ENCODE measurements at places on chromosomes 4 and X.
A peak's percentile ranks its signal among the peaks of the same experiment; 100 is the strongest.

GRCh38 chrX:150575419-150575814 is 7.0 kb downstream of the MTM1 start:
- peak; percentile 49 for DNase-seq

- DNase-seq: no peak
Observed at GRCh38 chr4:23635468-23635867, 254.4 kb downstream of the PPARGC1A start.

GRCh38 chrX:123779908-123780396 is 47.1 kb upstream of the THOC2 start:
- DNase-seq: no peak

GRCh38 chr4:26955241-26955640 is 94.6 kb downstream of the STIM2 start:
- DNase-seq: no peak

GRCh38 chr4:177371461-177371860 is 61.8 kb downstream of the NEIL3 start:
- no peak for DNase-seq

- DNase-seq: no peak
Observed at GRCh38 chrX:80648023-80648422, 161.7 kb downstream of the BRWD3 start.

GRCh38 chrX:20347481-20347880 is 80.8 kb upstream of the RPS6KA3 start:
- DNase-seq: no peak

DNA sequence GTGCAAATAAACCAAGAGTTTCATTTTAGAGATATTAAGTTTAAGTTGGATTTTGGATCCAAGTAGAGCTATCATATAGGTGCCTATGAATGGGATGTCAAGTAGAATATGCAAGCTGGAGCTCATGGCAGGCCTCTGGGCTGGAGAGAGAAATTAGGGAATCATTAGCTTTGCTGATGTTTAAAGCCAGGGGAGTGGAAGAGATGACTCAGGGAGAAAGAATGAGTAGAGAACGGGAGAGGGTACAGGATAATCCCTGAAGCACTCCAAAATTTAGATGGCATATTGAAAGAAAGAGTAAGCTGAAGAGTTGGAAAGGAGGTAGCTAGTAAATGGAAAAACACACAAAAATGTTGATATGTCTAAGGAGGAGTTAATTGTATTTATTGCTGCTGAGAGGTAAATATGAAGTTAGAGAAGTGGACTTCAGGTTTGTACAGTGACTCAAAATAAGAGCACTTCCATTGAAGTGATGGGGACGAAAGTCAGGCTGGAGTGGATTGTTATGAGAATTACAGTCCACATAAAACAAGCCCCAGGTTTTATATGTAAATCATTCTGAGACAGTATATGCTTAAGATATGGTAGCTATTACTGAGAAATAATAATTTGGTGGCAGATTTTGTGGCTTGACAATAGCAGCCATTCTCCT is 72.5 kb upstream of the GRXCR1 start:
- no peak for DNase-seq

- DNase-seq: no peak
Observed at GRCh38 chr4:173317004-173317403, 17.2 kb downstream of the HMGB2 start.

GRCh38 chr4:142293536-142293935 is 552.6 kb downstream of the INPP4B start:
- no peak for DNase-seq

GRCh38 chr4:78720994-78721677 is 55.0 kb upstream of the BMP2K start:
- no peak for DNase-seq

DNA sequence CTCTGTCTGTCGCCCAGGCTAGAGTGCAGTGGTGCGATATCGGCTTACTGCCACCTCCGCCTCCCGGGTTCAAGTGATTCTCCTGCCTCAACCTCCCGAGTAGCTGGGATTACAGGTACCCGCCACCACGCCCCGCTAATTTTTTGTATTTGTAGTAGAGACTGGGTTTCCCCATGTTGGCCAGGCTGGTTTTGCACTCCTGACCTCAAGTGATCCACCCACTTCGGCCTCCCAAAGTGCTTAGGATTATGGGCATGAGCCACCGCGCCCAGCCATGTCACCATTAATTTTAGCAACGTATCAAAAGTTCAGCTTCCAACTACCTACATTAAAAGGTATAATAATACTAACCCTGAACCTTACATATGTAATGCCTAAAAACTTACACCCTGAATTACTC is 940 bp upstream of the UTP3 start:
- DNase-seq: no peak

DNA sequence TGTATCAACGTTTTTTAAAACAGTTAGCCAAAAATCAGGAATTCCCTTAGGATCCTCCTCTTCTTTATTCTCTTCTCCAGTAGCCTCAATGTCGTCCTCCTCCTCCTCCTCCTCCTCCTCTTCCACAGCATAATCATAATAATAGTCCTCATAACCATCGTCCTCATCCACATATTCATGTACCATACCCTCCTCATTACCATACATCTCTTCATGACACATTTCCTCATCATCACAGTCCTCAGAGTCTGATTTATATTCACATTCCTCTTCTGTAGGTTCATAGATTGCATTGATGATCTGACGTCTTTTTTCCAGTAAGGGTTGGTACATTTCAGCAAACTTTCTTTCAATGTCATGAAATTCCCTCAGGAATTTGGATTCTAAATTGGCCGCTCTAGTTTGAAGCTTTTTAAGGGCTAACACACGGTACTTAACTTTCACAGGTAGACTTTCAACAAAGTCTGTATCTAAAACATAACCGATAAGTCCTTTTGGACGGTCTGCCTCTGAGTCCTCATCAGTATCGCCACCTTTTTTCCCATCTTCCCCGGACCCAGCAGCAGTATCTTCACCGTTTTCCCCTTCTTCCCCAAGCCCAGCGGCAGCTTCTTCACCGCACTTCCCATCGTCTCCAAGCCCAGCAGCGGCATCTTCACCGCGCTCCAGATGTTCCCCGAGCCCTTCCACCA is 771 bp downstream of the NAP1L2 start:
- no peak for DNase-seq

DNA sequence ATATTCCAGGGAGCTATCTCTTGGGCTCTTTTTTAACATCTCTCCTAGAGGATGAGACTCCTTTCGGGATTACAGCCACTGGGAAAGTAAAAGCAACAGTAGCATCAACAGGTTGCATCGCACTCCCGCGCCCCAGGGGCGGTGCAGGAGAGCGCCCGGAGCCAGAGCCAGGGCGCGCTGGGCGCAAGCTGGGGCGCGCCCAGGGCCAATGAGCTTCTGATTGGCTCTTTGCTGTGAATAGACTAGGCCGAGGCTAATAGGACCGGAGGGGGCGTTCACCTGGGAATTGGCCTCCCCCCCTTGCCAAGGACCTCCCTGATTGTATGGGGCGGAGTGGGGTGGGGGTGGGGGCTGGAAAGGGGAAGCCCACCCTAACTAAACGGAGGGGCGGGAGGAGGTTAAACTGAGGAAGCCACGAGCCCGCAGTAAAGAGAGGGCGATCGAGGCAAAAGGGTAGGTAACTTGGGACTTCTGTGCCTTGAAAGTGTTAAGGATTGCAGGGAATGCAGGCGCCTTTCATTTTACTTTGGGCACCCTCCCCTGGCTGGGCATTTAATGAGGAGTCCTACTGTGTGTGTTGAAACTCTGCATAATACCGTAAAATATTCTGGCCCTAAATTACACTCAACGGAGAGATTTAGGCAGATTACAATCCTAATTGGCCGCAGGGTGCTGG is 1.1 kb upstream of the ATOH1 start:
- no peak for DNase-seq

- no peak for DNase-seq
Observed at GRCh38 chrX:121975671-121976070, 928.3 kb downstream of the GLUD2 start.

DNA sequence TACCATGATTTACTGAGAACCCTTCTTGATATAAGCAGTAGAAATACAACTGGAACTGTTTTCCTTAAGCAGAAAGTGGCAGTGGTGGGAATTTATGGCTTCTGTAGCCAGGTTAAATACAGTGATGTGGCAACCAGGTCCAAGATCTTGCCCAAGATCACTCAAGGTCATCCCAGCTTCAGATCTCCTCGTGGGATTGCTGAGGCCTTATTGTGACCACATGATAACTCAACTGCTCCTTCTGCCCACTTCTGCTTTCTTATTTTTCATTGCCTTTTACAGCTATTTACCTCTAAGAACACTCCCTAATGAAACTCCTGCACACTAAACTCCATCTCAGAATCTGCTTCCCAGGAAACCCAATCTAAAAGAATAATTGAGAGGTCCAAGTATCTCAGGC is 12.4 kb upstream of the CYBB start:
- no peak for DNase-seq

GRCh38 chr4:85762529-85762871 is 287.6 kb downstream of the ARHGAP24 start:
- DNase-seq: no peak

DNA sequence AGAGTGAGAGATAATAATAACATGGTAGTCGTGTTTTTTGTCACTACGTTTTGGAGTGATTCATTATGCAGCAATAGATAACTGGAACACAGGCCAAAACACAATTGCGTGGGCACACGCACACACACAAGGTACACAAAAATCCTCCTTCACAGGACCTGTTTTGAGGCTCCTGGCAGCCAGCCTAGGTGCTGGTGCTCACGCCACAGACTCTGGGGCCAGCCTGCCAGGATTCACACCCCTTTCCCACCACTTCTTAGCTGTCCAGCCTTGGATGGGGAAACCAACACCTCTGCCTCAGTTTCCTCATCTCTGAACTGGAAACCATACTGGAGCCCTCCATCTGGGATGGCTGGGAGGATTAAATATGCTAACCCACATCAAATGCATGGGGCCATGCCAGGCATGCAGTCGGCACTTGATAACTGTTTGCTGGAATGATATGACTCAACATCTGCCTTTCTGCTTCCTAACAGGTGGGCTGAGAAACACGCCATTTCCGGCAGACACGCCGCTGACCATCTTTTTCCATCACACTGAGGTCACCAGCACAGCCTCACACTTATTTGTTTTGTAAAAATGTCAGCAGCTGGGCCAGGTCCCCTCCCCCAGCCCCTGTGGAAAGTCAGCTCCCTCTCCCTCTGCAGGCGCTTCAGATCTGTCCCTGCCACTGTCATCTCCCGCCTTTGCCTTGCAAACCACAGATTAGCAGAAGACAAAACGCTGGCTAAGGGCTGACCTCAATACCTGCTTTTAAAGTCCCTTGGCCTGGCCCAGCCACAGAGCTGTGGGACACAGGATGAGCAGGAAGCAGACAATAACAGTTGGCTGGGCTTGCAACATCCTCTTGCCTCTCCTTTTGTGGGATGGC is 237.5 kb downstream of the BCOR start:
- peak; percentile 72 for DNase-seq

- no peak for DNase-seq
Observed at GRCh38 chrX:147170993-147171392, 356.4 kb upstream of the CXorf51A start.

- no peak for DNase-seq
Observed at GRCh38 chr4:122906859-122907305, 15.5 kb downstream of the NUDT6 start.

- DNase-seq: no peak
Observed at GRCh38 chr4:147492761-147493160, 11.9 kb downstream of the EDNRA start.

DNA sequence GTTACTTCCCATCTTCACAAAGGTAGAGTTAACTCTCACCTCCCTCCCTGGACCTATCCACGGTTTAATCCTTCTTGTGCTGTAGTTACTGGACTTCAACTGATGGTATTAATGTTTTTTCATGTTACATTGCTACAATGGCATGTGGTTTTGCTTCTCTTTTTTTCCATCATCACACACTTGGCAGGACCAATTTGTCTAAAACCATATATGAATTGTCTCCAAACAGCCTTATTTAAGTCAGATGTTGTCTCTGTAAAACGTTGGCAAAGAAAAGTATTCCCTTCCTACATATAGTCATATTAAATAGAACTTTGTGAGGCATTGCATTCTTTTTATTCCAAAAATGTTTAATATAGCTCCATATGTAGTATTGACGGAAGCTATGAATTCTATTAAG is 15.5 kb downstream of the PRRG1 start:
- DNase-seq: no peak

DNA sequence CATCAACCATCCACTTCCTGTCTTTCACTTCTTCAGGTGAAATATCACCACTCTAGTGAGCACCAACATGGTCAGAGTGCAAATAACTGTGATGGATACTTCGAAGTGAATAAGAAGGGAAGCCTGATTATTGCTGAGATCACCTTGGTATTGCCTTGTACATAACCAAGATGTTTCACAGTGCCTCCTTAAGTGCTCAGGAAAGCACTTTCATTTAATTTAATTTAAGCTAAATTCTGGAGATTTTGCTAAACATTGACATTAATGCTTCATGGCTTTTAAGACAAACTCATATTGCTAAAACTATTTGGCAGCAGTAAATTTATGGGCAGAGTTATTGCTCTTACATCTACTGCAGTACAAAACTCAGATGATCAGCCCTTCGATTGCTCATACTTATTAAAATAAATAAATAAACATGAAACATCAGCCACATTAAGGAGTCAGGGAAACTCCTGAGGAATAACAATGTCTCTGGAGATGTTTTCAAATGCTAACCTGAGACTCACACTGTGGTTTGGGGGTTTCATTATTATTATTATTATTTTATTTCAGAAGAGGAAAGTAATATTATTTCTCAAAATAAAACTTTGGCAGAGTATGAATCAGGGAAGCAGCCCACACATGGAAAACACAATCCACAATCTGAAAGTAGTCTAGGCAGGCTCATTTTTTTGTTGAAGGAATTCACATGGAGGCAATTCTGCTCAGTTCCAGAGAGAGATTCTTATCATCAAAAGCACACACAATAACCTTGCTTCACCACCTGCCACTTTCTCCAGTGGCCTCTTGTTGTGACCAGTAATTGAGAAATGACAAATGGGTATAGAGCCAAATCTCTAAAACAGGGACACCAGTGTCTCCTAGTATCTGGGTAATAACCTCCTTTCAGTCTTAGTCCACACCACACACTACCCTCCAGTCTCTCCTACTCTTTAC is 344.2 kb downstream of the MAPK10 start:
- DNase-seq: no peak

DNA sequence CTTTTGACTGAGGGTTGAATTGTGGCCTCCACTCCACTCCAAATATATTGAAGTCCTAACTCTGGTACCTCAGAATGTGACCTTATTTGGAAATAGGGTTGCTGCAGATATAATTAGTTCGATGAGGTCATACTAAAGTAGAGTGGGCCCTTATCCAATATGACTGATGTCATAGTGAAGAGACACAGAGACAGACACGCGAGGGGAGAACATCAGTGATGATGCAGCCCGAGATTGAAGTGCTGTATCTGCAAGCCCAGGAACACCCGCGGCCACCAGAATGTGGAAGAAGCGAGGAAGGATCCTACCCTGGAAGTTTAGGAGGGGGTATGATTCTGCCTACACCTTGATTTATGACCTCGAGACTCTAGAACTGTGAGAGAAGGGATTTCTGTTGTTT is 279.0 kb downstream of the ANKRD50 start:
- no peak for DNase-seq
